ENCODE measurements at places on chromosomes 4 and X. TPM values are rescaled to one million over a fixed set of nuclear protein-coding genes. Genes with fewer than 3 reads are reported as not detected.

Gene JADE3
- 4.3 TPM for total RNA-seq

Gene ARHGAP4
- 1.7 TPM for total RNA-seq

Gene GALNT7
- total RNA-seq = 33.7 TPM

Gene NPY2R
- total RNA-seq = not detected

Gene COQ2
- 19.9 TPM for total RNA-seq

Gene HSFX2
- 0.22 TPM for total RNA-seq

Gene CLGN
- total RNA-seq = 0.39 TPM

Gene GLOD5
- not detected for total RNA-seq

Gene ARHGAP6
- 1.3 TPM for total RNA-seq

Gene DSPP
- not detected for total RNA-seq

Measured in articular chondrocyte of knee joint (primary cell).